GM12878 (cell line): ENCODE measurements at places on chromosomes 2 and 18.

DNA sequence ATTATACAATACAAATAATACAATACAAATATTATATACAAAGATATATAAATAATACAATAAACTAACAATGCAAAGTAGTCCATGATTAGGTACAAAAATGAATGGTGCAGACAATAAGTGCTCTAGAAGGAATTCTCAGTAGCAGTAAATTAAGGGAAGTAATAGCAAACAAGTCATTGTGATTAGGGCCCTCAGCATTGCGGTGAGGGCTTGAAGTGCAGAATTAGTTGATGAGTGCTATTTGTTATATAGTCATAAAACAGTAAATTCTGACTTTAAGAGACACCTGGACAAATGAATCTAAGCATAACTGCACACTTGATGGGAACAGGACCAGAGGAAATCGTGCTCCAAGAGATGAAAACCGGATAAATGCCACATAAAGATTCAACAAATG, 74.9 kb downstream of the ANKRD44 start:
- DNase-seq, result no peak

DNA sequence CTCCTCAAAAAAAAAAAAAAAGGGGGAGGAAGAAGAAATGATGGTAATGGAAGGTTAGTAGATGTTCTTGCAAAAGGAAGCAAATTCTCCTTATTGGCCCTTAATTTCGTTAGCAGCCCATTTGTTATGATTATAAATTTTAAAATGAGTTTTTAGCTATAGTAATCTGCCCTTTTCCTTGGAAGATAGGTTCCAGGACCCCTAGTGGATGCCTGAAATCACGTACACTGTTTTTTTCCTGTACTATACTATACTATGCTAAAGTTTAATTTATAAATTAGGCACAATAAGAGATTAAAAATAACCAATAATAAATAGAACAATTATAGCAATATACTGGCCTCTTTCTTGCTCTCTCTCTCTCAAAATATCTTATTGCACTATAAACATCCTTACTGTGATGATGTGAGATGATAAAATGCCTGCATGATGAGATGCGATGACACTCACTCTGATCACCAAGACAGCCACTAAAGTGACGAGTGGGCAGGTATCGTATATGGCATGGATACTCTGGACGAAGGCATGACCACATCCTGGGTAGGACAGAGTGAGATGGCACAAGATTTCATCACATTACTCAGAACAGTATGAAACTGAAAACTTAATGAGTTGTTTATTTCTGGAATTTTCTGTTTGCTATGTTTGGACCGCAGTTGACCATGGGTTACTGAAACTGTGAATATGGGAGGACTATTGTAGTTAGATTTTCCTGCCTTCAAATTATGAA, 87.2 kb downstream of the KCTD18 start:
- no peak for DNase-seq

GRCh38 chr2:239979243-239980023, 45.7 kb downstream of the NDUFA10 start:
- DNase-seq, result no peak

DNA sequence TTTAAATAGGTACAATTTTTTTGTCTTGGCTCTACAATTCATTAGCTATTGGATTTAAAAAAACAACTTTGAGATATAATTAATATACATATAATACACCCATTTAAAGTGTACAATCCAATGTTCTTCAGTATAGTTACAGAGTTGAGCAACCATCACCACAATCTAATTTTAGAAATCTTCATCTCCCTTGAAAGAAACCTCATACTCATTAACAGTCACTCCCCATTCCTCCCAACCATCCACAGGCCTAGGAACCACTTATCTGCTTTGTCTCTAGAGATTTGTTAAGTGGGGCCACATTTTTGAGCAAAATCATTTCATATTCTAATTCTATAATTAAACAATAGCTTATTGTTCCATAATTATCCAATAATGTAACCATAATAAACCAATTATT, 32.6 kb downstream of the MRPL33 start:
- DNase-seq, result no peak

- no peak for DNase-seq
Measured at GRCh38 chr2:145743011-145743410, 1223.1 kb upstream of the ZEB2 start.

DNA sequence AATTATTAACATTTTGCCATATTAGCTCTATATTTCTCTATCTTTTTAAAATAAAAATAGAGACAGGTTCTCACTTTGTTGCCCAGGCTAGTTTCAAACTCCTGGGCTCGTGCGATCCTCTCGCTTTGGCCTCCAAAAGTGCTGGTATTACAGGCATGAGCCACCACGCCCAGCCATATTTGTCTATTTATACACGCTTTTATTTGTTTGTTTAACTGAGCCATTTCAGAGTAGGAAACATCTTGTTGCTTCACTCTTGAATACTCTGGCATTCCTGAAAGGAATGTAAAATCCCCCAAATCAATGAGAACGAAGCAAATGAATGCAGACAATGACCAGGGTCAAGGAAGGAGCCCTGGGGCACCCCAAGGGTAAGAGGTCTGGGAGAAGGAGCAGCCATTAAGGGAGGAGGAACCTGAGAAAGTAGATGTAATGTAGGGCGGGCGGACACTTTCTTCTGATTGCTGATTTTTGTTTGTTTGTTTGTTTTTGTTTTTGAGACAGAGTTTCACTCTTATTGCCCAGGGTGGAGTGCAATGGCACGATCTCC, 31.7 kb upstream of the RAB1A start:
- no peak for DNase-seq

DNA sequence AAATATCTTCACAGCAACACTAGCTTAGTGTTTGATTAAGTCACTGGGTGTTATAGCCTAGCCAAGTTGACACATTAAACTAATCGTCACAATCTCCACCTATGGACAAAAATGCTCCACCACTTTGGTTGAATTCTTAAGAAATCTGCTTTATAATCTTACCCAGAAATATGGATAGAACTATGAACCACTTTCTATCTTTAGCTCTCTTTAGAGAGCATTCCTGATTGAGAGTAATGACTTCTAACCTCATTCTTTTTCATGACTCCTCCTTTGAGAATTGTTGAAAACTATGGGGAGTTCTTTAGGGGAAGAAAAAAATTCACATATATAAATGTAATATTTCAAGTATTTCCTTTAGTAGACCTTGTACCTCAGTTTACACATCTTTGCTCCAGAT, 1282.2 kb upstream of the ZEB2 start:
- no peak for DNase-seq

DNA sequence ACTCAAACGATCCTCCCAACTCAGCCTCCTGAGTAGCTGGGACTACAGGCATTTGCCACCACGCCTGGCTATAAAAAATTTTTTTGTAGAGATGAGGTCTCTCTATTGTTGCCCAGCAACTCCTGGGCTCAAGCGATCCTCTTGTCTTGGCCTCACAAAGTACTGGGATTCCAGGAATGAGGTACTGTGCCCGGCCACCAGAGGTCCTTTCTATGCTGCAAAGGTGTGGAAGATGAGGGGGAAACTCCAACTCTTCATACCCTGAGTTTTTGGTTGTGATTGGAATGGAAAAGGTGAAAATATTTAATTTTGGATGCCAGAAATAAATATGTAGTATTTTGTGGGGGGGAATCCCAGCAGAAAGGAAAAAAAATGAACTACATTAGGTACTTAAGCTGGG, 36.0 kb downstream of the MRPL33 start:
- no peak for DNase-seq
